ENCODE measurements at places on chromosomes 13 and 19.

DNA sequence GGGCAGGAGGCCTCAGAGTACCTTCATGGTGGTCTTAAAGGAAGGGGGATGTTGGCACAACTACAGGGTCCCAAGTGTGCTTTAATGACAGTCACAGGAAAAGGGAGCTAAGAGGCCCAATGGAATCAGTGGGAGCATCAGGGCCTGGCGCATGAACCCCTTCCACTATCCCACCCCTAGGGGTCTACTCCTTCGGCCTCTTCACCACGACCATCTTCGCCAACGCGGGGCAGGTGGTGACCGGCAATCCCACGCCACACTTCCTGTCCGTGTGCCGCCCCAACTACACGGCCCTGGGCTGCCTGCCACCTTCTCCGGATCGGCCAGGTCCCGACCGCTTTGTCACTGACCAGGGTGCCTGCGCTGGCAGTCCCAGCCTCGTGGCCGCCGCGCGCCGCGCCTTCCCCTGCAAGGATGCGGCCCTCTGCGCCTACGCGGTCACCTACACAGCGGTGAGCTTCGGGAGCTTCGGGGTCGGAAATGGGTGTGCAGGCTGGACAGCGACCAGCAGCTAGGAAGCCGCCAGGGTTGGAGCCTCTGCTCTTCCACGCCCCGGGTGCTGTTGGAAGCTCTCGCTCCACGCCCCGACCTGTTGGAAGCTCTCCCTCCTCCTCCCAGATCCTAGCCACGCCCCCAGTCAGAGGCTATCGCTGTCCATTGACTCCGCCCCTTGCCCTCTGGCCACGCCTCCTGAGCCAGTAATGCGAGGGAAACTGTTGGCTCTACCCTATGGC, 6.0 kb downstream of the PLPPR2 start:
- no peak for DNase-seq

DNA sequence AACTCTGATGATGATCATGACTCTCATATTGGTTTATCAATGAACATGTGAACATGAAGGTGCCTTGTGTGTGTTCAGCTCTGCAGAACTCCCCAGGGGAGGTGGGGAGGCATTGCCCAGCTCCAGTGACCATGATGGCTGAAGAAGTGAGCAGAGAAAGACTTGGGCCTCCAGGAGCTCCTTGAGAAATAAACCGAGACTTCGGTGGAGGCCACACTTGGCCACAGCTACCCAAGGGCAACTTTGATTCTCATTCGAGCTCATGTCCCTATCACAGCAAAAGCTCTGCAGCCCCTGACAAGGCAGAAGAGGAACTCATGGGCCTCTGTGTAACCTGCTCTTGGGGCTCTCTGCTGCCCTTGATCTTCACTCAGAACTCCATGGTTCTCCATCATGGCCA, 44.1 kb upstream of the ZNF536 start:
- DNase-seq: no peak

DNA sequence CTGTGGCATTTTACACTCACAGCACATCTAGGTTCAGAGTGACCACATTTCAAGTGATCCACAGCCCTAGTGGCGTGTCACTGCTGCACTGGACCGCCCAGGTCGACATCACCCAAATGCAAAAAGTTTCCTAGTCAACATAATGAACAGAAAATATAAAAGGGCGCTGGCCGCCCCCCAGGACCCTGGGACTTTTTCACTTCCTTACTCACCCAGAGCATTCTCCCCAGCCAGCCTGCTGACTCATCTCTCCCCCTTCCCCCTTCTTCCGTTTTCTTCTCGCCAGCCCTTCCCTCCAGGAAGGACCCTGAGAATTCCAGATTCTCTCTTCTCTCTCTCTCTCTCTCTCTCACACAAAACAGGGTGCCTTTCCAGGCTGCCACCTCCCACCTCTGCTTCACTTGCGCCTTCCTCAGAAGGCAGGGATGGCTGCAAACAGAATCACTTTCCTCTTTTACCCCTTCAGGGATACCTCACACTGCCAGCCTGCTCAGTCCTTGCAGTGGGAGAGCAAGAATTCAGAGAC, 21.0 kb upstream of the GRWD1 start:
- DNase-seq: no peak

DNA sequence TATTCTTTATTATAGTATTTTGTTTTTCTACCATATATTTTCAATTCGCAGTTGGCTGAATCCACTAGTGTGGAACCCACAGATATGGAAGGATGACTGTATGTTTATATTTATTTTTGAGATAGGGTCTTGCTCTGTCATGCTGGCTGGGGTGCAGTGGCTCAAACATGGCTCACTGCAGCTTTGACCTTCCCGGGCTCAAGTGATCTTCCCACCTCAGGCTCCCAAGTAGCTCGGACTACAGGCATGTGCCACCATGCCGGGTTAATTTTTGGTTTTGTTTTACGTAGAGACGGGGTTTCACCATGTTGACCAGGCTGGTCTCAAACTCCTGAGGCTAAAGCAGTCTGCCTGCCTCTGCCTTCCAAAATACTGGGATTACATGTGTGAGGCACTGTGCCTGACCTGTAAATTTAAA, 9.6 kb downstream of the SLC35E1 start:
- no peak for DNase-seq

- no peak for DNase-seq
Observed at GRCh38 chr13:33213797-33214196, 71.8 kb downstream of the STARD13 start.

DNA sequence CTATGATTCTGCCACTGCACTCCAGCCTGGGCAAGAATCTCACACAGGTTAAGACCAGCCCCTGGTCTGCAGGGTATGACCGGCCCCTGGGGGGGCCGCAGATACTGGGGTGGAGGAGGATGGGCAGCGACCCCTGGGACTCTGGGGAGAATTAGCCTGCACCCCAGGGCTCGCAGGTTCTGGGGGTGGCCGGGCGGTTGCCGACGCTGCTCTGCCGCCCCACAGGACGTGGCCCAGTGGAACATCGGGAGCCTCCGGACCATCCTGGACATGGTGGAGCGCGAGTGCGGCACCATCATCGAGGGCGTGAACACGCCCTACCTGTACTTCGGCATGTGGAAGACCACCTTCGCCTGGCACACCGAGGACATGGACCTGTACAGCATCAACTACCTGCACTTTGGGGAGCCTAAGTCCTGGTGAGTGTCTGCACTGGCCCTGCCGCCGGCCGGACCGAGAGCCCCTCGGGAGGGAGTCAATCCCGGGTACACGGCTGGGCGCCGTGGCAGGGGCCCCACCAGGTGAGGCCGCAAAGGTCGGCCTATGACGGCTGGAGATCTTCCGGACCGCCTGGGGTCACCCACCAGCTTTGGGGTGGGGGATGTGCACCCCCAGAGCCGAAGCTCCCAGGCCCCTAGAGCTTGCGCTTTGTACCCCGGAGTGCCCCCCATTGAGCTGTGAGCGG, 78.5 kb downstream of the KDM4B start:
- no peak for DNase-seq

DNA sequence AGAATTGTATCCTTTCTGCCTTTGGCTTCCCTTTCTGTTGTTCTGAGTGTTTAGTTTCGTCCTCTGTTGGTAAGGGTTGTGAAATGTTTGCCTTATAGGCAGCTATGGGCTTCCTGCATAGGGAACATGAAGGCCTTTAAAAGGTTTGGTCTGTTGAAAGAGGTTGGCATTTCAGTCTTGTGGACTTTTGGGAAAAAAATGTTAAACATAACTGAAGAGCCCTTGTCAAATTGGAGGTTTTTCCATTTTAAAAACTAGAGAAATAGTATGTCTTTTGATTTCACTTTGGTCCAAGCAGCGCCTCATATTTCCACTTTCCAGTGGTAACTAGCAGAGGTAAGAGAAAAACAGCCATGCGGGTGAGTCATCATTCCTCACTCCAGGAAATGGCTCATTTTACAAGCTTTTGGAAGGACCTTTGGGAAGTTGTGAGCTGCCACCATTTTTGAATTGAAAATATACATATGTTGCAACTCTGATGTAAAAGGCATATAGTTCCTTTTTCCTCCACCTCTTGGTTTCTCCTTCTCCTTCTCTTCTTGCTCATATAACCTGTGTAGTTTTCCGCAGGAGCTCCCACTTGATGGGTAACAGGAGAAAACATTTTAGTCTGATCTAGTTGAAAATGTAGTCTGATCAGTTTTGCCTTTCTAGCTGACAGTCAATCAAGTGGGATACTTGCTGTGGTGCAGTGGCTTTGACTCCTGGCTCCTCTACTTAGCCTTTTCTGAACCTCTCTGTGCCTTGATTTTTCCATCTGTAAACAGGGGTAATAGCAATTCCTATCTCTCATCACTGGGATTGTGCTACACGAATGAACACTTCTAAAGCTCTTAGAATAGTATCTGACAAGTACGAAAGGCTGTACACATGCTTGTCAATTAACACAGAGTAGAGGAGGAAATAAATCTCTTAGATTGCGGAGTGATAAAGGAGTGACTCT, 23.0 kb downstream of the GPC6 start:
- DNase-seq: no peak

GRCh38 chr13:79593641-79594275, 112.8 kb downstream of the NDFIP2 start:
- DNase-seq: no peak

DNA sequence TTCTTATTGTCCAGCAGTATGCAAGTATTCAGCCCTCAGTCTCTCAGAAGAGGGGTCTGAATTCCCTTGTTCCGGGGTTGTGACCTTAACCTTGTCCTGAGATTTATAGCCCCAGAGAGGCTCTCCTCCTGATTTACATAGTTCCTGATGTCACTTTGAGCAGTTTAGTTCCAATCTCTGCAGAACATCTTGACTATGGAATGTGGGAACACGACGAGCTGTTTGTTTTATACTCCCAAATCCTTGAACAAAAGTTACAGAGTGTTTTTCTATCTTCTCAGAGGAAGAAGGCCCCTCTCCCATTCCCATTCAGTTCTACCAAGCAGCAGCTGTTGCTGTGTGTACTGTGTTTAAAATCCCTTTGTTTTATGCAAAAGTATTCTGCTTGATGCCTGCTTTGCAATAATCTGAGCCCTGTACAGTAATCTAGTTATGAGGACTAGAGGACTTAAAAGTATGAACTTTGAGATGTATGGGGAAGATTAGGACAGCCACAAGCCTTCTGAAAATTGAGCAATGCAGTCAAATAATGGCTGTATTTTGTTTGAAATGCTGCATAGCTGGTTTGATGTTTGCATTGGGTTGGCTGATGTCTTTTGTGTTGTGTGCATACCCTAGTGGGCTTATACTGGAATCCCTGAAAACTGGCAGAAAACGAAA, 74.7 kb downstream of the KL start:
- DNase-seq: no peak

DNA sequence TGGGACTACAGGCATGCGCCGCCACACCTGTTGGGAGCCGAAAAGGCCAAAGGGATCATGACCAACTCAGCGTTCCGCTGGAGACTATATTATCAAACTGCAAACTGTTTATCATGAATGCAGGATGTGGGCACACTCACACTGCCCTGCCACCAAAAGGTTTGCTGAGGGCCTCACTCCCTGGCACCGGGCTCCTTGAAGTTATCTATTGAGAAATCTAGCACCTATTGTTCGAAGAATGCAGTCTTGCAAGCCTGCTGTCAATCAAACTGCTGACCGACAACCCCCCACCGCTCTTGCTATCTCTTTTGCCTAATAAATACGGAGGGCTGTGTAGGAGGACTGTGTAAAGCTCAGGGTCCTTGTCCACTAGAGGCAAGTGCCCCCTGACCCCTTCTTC, 5.2 kb upstream of the ZNF836 start:
- DNase-seq: no peak

DNA sequence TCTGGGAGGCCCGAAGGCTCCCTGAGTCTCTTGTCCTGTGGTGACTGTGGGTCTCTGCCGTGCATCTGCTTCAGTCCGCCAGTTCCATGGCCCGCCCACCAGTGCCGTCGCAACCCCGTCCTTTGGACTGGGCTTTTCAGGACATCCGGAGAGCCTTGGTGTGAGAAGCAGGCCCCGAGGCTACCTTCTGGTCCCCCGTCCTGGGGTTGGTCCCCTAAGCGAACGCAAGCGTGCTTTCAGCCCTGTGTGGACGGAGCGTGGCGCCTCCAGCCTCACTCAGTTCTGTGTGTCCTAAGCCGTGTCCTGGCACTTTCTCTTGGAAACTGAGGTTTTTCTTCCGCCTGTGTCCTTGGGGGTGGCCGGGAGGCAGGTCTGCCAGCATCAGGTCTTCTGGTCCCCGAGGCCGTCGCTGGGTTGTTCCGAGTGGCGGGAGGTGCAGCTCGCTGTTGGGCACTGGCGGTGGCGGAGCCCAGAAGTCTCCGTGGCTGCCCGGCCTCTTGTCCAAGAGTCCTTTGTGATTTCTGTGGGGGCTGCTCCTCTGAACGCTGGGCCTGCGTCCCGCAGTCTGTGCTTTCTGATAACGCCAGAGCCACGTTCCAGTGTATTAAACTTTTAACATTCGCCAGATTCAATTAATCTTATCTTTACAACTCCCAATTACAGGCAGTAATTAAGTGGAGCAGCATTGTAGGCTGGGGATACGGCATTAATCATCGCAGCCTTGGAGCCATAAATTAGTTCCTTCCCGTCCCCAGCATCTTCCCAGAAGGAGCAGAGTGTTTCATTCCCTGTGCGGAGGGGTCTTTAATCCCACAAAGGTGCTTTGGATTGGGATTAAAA, 99.5 kb downstream of the KDM4B start:
- DNase-seq: no peak

- DNase-seq: no peak
Observed at GRCh38 chr19:1567848-1568227, 287 bp downstream of the MEX3D start.

DNA sequence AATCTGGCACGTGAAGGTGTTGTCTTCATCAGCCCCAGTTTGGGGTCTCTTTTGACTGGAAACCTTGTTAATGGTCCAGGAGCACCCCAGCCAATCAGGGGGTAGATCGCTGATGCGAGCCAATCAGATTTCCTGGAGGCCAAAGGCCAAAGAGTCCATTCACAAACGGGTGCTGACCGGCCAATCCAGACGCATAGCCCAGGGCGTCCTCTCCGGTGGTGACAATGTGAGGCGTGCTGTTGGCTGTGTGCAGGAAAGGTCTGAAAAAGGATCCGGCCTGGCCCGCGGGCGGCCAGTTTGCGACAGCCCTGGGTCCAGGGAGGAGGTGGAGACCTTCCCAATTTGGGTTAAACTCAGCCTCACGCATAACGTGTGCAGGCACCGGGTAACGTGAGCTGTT, 3.1 kb downstream of the MAST3 start:
- no peak for DNase-seq

- DNase-seq: no peak
Observed at GRCh38 chr13:111789420-111789819, 277.5 kb upstream of the SOX1 start.

DNA sequence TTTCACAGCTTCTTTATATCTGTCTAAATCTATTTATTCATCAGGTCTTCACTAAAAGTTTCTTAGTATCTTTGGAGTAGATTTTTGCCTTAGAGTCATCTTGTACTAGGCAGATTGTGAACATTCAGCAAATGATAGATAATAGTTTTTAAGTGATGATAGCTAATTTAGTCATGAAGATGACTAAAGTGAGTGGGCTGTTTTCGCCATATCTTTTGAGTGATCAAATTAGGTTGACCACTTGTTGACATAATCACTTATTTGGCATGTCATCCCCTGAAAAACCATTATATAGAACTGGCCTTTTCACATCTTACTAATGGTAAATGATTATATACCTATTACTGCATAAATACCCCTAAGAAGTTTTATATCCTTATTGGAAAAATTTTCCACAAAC, 999.2 kb downstream of the PCDH17 start:
- no peak for DNase-seq

GRCh38 chr13:106958621-106959048, 390.7 kb upstream of the ARGLU1 start:
- DNase-seq: no peak

GRCh38 chr13:46267166-46267565, 55.4 kb downstream of the LRRC63 start:
- DNase-seq: no peak

All from activated CD4-positive, alpha-beta memory T cell treated with anti-CD3 and anti-CD28 coated beads, Interleukin-2, amount 10 ng/mL, durations not matched to agents 7 days and 5 days (primary cell).